Thyroid gland (tissue), 4 donors: ENCODE measurements at places on chromosomes 6 and 20.

DNA sequence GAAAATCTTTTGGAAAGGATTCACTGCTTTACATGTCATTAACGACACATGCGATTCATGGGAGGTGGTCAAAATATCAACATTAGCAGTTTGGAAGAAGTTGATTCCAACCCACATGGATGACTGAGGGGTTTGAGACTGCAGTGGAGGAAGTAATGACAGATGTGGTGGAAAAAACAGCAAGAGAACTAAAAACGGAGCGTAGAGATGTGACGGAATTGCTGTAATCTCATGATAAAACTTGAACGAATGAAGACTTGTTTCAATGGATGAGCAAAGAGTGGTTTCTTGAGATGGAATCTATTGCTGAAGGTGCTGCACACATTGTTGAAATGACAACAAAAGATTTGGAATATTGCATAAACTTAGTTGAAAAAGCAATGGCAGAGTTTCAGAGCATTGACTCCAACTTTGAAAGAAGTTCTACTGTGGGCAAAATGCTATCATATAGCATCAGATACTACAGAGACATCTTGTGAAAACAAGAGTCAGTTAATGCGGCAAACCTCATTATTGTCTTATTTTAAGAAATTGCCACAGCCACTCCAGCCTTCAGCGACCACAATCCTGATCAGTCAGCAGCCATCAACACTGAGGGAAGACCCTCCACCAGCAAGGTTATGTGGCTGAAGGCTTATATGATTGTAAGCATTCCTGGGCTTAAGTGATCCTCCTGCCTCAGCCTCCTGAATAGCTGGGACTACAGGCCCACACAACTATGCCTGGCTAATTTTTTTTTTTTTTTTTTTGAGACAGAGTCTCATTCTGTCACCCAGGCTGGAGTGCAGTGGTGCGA, 19.2 kb downstream of the SRSF3 start:
- DNase-seq, result no peak
- H3K27me3 ChIP-seq, result no peaks in the 10 kb centered on the region
- peaks cover 21% of the 10 kb centered on the region for H3K4me1 ChIP-seq
- no peak overlapping the region for H3K4me3 ChIP-seq
- H3K36me3 ChIP-seq, result peaks cover 7% of the 10 kb centered on the region

DNA sequence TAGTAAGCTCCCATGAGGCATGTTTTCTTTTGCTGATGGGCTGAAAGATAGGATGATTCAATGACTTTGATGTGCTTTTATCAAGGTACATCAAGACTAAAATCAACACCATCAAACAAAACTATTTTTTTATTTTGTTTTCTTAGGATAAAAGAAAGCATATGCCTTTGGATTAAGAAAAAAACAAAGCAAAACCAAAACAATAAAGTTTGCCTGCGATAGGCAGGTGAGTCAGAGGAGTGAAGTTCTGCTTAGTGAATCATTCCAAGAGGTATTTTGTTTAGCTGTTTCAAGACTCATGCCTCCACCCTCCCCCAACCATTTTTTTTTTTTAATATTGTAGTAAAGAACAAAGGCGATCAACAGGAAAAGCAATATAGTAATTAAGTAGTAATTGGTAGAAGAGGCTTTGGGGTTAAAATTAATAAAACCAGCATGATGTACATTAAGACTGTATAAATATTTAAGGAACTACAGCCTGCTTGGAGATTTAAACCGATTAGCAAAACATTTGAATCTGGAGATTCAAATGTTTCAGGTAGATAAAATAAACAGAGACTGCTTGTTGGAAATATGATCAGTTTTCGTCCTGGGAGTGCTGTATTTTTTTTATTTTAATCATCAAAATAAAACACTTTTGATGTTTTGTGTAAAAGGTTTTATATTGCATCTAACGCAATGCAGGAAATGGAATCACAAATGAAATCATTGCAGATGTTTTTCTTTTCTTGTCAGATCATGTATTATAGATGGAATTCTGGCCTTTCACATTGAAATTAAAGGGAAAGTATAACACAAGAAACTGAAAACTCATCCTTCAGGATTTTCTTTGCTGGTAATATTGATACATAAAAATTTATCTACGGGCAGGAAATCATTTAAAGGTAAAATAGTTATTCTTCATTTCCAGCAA, 482.3 kb upstream of the MANEA start:
- H3K4me1 ChIP-seq, result no peaks in the 10 kb centered on the region
- no peak overlapping the region for H3K4me3 ChIP-seq
- no peak overlapping the region for H3K27ac ChIP-seq
- H3K36me3 ChIP-seq, result no peaks in the 10 kb centered on the region

DNA sequence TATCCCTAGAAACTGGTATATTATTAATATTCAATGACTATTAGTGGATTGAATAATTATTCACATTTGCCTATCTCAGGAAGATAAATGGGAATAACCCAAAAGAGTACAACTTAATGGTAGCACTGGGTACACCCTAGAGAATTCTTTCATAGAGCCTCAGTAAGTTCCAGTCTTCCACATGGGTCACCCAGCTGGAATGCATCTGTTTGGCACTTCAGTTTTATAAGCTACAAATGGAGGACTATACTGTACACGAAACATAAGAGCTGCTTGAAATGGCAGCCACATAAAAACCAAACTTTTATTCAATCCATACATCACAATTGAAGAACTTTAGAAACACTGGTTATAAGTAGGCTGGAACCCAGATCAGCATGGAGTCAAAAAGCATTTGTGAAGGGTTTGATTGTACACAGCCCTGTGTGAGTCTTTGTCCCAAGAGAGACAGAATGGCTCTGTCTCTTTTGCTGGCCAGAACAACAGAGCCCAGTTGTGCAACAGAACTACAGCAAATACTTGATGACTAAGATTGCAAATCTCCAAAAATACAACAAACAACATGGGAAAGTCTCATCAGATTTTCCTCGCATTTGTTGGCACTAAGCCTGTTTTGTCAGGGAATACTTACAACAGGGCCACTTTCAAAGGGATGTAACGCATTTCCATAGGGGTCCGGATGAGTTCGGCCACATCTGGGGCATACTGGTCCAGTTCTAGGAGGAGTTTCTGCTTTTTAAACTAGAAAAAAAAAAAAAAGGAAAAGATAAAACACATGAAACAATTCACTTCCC, 39.5 kb downstream of the PIGU start:
- H3K27me3 ChIP-seq, result no peaks in the 10 kb centered on the region
- H3K4me1 ChIP-seq, result peaks cover 7% of the 10 kb centered on the region
- H3K4me3 ChIP-seq, result no peak overlapping the region
- DNase-seq, result no peak
- H3K27ac ChIP-seq, result peak overlapping the region; percentile 45

DNA sequence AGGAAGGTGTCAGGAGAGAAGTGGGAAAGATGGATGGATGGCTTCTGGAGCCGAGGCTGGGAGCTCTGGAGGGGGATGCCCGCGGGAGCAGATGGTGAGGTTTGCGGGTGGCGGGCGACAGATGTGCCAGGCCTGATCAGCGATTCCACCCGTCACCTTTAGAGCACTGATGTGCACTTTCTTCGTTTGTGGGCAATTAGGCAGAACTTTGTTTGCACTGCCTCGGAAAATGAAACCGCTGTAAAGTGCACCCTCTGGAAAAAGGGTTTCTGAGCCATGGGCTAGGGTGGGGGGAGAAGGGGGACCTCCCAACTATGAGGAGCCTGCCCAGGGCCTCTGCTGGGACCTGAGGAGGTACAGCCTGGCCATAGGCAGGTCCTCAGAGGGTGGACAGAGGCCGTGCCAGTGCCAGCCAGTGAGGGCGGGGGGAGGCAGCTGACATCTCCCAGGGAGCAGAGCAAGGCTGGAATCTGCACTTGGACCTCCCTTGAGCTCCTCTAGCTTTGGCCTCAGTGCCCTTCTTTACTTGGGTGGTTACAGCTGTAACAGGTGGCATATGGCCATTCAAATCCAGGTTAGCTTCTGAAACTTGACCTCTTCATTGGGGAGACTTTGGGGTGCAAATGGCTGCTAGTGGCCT, 58.7 kb downstream of the CD40 start:
- no peak overlapping the region for H3K27ac ChIP-seq
- no peaks in the 10 kb centered on the region for H3K36me3 ChIP-seq
- H3K4me1 ChIP-seq, result no peaks in the 10 kb centered on the region
- DNase-seq, result peak; percentile 7

GRCh38 chr20:33119725-33120720, 40.6 kb downstream of the BPIFB4 start:
- H3K27me3 ChIP-seq, result no peaks in the 10 kb centered on the region
- no peaks in the 10 kb centered on the region for H3K4me1 ChIP-seq
- H3K27ac ChIP-seq, result no peak overlapping the region
- H3K36me3 ChIP-seq, result no peaks in the 10 kb centered on the region

- H3K27me3 ChIP-seq, result no peaks in the 10 kb centered on the region
- no peak for DNase-seq
- H3K4me1 ChIP-seq, result peaks cover 16% of the 10 kb centered on the region
These were observed 6.1 kb downstream of the RBM39 start for GRCh38 chr20:35735826-35736470.

DNA sequence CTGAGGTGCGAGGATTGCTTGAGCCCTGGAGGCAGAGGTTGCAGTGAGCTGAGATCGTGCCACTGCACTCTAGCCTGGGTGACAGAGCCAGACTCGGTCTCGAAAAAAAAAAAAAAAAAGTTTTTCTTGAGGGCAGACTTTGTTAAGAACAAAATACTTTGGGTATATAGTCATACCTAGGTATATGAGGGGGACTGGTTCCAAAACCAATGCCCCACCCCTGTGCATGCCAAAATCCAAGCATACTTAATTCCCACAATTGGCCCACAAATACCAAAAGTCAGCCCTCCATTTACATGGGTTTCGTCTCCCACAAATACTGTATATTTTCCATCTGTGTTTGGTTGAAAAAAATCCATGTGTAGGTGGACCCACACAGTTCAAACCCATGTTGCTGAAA, 119.9 kb downstream of the INSM1 start:
- no peaks in the 10 kb centered on the region for H3K27me3 ChIP-seq
- no peak overlapping the region for H3K4me3 ChIP-seq
- peaks cover 11% of the 10 kb centered on the region for H3K36me3 ChIP-seq
- H3K27ac ChIP-seq, result no peak overlapping the region
- DNase-seq, result no peak

GRCh38 chr6:136587527-136587926, 37.3 kb upstream of the MAP7 start:
- H3K4me3 ChIP-seq, result no peak overlapping the region
- H3K36me3 ChIP-seq, result peaks cover 28% of the 10 kb centered on the region
- DNase-seq, result no peak
- H3K4me1 ChIP-seq, result no peaks in the 10 kb centered on the region

DNA sequence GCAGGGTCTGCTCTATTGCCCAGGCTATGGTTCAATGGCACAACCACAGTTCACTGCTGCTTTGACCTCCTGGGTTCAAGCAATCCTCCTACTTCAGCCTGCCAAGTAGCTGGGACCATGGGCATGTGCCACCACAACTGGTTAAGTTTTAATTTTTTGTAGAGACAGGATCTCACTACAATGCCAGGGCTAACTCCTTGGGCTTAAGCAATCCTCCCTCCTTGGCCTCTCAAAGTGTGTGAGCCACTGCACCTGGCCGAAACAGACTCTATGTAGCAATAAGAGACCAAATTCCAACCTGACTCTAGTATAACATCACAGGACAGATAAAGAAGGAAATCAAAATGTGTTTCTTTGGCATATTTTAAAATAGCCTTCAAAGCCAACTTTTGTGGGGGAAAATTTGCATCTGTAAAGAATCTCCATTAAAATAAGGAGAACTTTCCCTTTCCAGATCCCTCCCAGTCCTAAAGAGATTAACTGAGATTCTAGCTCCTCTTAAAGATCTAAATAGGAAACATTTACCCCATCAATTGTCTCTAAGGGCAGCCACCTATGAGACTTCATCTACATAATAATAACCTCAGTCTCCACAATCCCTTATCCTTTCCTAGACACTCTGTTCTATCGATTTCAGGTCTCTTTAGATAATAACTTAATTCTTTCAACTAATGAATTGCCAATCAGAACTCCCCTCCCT, 94.7 kb upstream of the PLCB4 start:
- H3K27me3 ChIP-seq, result no peaks in the 10 kb centered on the region
- no peaks in the 10 kb centered on the region for H3K36me3 ChIP-seq
- no peak overlapping the region for H3K4me3 ChIP-seq
- no peak for DNase-seq

GRCh38 chr6:43427406-43428111, at the start of gene ABCC10:
TSS of gene ABCC10 (plus strand) at chr6:43427541. CDS start at chr6:43427979, 438 bp downstream.
- peak within 1 kb of the TSS; percentile 81 for H3K27ac ChIP-seq
- no peaks in the 10 kb centered on the region for H3K27me3 ChIP-seq
- no peaks in the 10 kb centered on the region for H3K36me3 ChIP-seq
- peaks cover 14% of the 10 kb centered on the region for H3K4me1 ChIP-seq
- peak within 1 kb of the TSS; percentile 91 for H3K4me3 ChIP-seq

DNA sequence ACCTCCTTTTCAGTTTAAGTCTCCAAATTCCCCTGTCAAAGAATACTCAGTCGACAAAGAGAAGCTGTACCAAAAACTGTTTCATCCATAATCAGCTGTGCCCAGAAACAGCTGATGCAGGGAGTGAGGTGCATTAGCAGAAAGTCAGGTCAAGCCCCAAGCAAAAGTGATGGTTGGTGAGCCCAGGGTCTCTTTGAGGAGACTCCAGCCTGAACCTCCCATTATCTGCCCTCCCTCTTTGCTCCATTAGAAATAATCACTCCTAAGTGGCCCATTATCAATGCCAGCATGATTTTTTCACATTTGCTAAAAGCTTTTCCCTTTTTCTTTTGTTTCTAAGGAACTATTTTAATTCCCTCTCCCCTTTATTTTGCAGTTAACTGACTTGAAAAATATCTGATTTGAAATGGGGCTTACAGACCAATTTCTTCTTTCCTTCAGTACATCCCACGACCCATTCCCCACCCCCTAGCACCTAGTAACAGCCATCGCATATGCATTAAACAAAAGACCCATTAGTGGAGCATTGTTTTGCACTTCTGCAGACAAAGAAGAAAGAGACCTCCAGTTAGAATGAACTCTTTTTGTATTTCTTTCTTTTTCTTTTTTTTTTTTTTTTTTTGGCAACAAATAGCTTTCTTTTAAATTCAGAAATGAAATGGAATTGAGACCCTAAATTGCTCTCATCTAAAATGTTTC, 257.0 kb downstream of the GRIK2 start:
- no peaks in the 10 kb centered on the region for H3K4me1 ChIP-seq
- DNase-seq, result no peak
- H3K27me3 ChIP-seq, result no peaks in the 10 kb centered on the region
- no peak overlapping the region for H3K4me3 ChIP-seq
- no peak overlapping the region for H3K27ac ChIP-seq

- H3K4me1 ChIP-seq, result no peaks in the 10 kb centered on the region
- no peak for DNase-seq
- H3K27ac ChIP-seq, result no peak overlapping the region
- H3K4me3 ChIP-seq, result no peak overlapping the region
- no peaks in the 10 kb centered on the region for H3K36me3 ChIP-seq
These were observed 62.0 kb downstream of the FAXC start for GRCh38 chr6:99287523-99287922.
